Urothelium cell line (cell line): ENCODE measurements at places on chromosomes 5 and 9.

DNA sequence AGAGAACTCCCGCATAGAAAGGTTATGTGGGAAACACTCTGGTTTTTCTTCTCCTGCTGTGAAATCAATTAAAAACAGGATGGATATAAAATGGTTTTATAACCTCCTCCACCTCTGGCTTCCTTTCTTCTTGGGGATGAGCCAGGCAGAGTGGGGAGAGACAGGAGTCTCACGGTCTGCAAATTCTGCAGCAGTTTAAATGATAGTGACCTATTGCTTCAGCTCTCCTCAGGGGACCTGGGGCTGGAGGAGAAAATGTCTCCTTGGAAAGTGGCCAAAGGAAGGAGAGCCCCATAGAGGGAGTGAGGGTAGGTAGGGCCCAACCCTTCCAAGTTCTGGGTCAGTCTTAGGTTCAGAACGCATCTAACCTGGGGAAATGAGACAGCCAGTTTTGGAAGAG lies 118.8 kb downstream of the MTX3 start:
- DNase-seq, result no peak

GRCh38 chr5:124303366-124303765 lies 443.1 kb downstream of the ZNF608 start:
- no peak for DNase-seq

DNA sequence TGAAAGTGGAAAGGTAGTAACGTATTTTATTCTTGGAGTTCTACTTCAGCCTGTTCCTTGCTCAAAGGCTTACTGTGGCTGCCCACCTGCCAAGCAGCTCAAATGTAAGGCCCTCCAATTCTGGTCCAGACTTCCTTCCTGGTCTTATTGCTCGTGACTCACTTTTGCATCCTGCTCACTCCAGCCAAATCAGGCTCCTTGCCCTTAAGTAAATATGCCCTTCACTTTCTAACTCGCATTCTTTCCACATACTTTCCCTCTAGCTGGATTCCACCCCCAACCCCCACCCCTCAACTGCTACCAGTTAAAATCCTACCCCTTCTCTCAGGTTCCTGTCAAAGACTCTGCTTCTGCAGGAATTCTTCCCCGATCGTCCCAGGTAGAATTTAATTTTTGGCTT lies 96.6 kb downstream of the GALNT10 start:
- DNase-seq, result peak; percentile 85

- no peak for DNase-seq
These were observed 148.9 kb downstream of the RXRA start for GRCh38 chr9:134475011-134475790.

- no peak for DNase-seq
These were observed 18.6 kb upstream of the NPM1 start for GRCh38 chr5:171369056-171369455.

- peak; percentile 5 for DNase-seq
These were observed 96.3 kb downstream of the CDH18 start for GRCh38 chr5:19891658-19892057.

DNA sequence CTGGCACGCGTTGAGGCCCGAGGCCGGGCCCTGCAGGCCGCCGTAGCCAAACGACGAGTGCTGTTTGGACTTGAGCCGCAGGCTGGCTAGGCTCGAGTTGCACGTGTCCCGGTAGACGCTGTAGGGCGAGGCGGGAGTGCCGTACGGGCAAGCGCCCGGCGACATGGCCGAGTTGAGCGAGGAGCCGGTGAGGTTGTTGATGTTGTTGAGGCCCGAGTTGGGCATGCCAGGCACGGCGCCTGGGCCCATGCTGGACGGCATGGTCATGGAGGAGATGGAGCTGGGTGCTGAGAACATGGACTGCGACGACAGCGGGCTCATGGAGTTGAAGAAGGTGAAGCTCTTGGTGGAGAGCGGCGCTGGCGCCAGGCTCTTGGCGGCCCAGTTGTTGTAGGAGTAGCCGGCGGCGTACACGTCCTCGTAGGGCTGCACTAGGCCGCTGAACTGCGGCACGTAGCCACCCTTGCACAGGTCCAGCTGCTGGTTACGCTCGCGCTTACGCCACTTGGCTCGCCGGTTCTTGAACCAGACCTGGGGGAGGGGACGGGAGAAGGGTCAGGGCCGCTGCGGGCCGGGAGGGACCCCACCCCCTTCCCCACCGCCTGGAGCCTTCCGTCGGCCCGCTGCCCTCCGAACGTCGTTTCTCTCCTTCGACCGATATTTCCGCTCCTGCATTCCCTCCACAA lies 5.1 kb downstream of the PITX1 start:
- no peak for DNase-seq

- no peak for DNase-seq
These were observed 70.7 kb upstream of the SHISAL2B start for GRCh38 chr5:64619609-64620008.

DNA sequence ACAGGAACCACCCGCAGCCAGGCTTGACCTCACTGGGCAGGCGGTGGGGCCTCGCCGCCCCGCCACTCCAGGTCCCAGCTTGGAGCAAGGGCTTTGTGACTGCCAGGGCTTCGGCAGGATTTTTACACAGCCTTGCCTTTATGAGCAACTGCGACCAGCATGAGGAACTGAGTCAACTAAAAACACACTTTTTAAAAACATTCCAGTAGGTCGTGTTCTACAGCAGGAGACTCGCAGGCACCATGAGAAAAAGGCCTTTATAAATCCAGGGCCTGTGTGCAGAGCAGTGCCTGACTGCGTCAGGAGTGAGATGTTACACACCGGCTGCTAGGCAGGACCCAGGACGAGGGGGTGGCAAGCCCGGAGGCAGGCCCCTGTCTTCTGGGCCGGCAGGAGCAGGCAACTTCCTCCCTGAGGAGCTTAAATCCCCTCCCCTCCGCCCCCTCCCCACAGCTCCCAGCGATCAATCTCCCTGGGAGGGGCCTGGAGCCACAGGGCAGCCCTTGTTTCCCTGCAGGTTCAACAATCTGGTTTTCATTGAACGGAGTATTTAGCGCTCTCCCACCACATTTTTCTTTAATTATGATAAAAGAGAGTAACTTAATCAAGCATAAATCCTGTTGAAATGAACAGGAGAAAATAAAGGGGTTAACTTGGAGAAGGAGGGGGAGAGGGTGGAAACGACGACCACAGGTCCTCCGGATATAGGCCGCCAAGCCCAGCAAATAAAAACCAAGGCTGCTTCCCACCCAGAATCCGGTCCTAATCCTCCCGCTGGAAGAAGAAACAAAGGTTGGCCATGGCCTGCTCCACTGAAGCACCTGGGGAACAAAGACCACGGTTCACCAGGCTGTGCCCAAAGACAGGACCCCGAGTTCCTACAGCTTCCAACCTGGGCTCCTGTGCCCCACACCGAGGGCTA lies 92.5 kb downstream of the ROR2 start:
- no peak for DNase-seq

- DNase-seq, result no peak
These were observed 27.5 kb downstream of the AMBP start for GRCh38 chr9:114050646-114051045.

GRCh38 chr5:66144834-66145390 lies 812 bp downstream of the SREK1 start:
- no peak for DNase-seq

DNA sequence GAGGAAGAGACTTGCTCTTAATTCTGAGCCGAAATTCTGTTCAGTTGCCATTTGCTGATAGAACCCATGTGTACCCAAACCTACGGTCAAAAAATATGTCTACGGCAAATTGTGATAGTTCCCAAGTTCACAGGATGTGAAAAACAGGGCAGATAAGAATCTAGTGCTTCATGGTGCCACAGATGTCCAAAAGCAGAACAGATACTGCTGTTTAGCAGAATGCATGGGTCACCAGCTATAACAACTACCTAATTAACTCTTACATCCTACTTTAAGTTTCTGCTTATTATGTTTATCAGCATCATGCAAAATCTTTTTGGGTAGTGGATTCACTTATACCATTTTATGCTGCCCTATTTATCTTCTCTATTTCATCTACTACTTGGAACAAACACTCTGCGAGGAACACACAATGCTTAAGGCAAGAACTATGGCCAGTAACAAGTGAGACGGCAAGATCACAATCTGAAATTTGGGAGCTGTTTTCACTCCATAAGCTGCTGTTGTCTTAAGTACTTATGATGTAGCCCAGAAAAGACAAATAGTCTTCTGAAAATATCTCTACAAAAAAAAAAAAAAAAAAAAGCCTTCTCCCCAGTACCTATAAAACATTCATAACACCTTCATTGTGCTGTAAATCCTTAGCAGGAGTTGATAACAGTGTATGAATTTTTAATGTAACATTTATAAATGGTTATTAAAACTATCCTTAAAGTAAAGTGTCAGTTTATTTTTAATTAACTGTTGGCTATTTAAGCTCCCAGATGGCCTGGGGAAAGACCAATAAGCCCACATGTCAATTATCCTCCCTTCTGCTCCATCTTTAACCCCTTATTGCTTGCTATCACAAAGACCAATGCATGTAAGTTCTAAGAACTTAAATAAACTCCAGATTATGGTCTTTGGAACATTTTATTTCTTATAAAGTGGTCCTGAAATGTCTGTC lies 232.3 kb downstream of the TLR4 start:
- no peak for DNase-seq

DNA sequence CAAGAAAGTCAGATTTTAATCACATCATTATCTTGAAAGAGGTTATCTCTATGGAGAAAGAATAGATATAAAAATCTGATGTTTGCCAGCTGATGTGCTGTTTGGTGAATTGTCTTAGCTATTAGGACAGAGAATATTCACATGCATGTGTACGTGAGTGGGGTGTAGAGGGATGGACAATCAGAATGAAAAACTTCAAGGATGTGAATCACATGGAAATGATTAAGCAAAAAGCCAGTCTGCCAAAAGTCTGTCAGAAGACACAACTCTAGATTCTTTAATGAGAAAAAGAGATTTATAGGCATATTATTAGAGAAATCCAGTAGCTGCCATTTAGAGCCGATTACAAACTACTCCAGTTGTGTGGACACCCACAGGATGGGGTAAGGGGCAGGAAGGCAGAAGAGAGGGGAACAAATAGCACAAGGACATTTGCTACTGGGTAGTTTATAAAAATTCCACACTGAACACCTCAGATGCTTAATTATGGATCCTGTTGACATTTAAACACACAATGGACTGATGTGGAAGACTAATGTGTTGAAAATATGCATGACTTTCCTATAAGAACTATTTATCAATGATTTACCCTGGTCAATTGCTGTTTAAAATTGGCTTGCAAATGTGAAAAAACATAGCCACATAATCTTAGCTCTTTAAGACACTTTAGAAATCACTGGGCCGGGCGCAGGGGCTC lies 127.4 kb downstream of the PTTG1 start:
- no peak for DNase-seq

- no peak for DNase-seq
These were observed 43.7 kb upstream of the ITGA1 start for GRCh38 chr5:52743970-52744369.

GRCh38 chr5:164097749-164098148 lies 592.3 kb downstream of the MAT2B start:
- peak; percentile 10 for DNase-seq

DNA sequence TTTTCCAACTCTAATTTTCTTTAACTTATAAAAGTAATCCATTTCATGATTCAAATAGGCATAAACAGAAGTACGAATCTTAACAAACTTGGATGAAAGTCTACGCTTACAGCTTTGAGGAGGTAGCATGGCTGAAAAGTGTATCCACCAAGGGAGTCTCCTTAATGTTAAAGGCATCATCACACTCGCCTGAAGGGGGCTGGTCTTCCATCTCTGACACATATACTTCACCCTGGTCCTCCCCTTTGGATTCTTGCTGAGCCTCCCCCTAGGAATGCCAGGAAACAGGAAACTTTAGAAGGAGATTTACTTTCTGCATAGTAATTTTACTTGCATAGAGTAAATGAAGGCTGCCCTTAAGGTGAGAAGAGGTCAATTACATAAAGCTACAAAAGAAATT lies 10.3 kb upstream of the NME5 start:
- DNase-seq, result no peak

GRCh38 chr9:95079461-95079860 lies 238.0 kb downstream of the FANCC start:
- no peak for DNase-seq

DNA sequence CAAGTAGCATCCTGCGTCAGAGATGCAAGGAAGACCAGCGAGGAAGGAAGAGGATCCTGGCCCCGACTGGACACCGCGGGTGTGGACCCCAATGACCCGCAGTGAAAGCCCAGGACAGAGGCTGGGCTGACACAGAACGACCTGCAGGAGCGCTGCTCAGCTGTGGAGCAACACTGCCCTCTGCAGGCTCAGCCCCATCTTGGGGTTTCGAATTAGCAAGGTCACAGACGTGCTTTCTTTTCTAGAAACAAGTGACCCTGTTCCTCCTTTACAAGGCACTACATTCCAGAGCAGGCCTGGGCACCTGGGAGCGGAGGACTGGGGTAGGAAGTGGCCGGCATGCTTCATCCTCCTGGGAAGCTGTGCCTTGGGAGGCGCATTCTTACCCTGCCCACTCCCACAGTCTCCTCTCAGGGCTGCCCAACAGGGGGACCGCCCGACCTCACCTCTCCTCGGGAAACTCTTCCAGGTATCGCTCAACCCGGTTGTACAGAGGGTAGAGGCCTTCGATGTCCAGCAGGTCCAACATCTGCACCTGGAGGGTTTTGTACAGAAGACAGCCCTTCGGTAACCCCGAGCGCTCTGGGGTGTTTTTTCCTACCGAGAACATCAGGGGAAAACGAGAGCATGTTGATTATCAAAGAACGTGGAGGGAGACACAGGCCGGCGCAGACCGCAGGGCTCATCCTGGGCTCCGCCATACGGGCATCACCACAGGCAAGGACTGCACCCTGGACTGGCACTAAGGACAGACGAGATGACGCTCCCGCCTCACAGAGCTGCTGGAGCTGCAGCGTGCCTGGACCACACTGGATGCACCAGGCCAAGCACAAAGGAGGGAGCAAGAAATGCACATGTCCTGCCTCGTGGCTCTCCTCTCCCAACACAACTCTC lies 35.0 kb downstream of the IPPK start:
- peak; percentile 79 for DNase-seq

- no peak for DNase-seq
These were observed 502.7 kb upstream of the KLF4 start for GRCh38 chr9:107992271-107992670.

DNA sequence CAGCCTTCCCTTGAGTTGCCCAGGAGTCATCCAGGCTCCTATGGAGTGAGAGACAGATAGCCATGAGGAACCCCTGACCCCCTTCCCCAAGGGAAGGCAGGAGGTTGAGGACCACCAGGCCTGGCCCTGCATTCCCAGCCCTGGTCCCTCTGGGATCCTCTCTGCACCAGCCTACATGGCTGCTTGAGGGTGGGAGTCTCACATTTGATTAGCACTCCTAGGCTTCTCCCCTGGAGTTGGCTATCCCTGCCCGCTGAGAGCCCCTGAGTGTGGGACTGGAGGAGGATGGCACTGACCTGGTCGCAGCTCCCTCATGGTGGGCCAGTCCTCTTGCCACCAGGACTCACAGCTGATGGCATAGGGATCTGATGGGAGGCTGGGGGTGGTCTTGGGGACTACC lies 46.7 kb downstream of the SAR1B start:
- no peak for DNase-seq

GRCh38 chr9:17135295-17136160 lies 688 bp downstream of the CNTLN start:
- peak; percentile 47 for DNase-seq

- DNase-seq, result peak; percentile 51
These were observed 59.6 kb upstream of the SLC27A6 start for GRCh38 chr5:128905568-128906110.
